H7 (cell line): ENCODE measurements at places on chromosomes 3 and 15. TPM values are rescaled to one million over a fixed set of nuclear protein-coding genes. Genes with fewer than 3 reads are reported as not detected.

GRCh38 chr3:72295276-72295961 lies 510.5 kb upstream of the PROK2 start:
- no peak for DNase-seq

The KNSTRN gene
- total RNA-seq, result 72.2 and 104 TPM in 2 replicates

- no peak for DNase-seq
Measured at GRCh38 chr3:30982416-30983075, 88.1 kb upstream of the GADL1 start.

The LRIG1 gene
- 69.7 and 101 TPM in 2 replicates for total RNA-seq

The SLC7A14 gene
- total RNA-seq, result 2.0 and 2.6 TPM in 2 replicates

DNA sequence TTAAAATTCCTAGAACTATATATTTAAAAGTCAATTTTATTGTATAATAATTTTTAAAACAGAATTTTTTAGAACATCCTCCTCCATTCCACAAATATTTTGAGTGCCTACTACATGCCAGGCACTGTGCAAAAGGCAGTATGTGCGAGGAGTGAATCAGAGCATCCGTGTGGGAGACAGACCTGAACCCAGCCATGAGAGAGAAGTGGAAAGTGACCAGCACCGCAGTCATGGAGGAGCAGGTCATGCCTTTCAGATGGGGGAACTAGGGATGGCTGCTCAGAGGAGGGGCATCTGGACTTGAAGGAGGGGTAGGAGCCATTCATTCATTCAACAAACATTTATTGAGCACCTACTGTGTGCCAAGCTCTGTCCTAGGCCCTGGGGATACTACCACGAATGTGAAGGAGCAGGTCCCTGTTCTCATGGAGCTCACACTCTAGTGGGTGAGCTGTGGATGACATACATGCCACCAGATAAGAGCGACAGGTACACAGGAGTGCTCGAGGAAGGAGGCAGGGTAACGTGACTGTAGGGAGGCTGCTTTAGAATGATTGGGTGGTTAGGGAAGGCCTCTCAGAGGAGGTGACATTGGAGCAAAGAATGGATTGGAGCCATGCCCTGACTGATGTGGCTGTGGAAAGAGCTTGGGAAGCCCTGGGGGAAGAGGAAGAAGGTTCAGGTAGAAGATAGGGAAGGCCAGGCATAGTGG lies 3.1 kb upstream of the CHRNA3 start:
- DNase-seq, result no peak

The DAZL gene
- 1.4 and 2.4 TPM in 2 replicates for total RNA-seq
